ENCODE measurements at places on chromosomes 16 and 17. TPM values are rescaled to one million over a fixed set of nuclear protein-coding genes. Genes with fewer than 3 reads are reported as not detected.

Gene KRTAP4-5
- total RNA-seq: not detected

Gene CLEC18C
- total RNA-seq: 0.47 TPM

- DNase-seq: no peak
Observed at GRCh38 chr17:60167065-60167741, 17.4 kb downstream of the CA4 start.

Gene SLC12A3
- total RNA-seq: not detected

Gene C16orf78
- total RNA-seq: not detected

Data from activated T-helper 1 cell treated with anti-CD3 and anti-CD28 coated beads, Interleukin-12 subunit alpha, Interleukin-12 subunit beta, Interleukin-2, Interleukin-4 antibody, amounts not matched to agents 30 ng/mL and 10 ng/mL and 1 ng/mL, durations not matched to agents 14 hours and 24 hours and 36 hours (primary cell).